ENCODE measurements at places on chromosomes 3 and 15.

- no peak for DNase-seq
Observed at GRCh38 chr3:109018828-109019227, 65.1 kb upstream of the GUCA1C start.

DNA sequence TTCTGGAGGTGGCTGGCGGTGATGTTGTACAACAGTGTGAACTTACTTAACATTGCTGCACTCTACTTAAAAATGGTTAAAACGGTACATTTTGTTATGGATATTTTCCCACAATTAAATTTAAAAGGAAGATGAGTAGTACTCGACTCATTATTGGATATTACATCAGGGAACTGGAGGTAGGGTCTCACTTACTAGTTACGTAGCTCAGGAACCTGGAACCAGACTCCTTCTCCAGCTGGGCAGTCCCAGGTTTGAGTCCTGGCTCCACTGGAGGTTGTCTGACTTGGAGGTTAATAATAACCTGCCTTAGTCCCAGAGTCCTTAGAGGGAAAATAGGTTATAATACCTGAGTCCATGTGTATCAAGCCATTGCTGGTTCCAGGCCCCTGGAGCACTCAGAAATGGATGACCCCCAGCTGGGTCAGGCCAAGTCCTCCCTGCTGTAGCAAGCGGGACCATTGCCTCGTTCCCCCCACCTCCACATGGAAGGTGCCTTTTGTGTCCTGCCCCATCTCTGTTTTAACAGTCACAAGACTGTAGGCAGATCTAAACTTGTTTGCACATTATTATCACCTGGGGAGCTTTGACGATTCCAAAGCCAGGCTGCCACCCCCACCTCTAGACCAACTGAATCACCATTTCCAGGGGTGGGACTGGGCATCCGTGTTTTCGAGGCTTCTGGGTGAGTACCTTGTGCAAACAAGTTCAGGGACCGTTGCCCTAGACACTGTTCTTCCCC lies 126.6 kb downstream of the IGF1R start:
- DNase-seq = no peak

GRCh38 chr3:63874769-63875168 lies 11.1 kb downstream of the ATXN7 start:
- DNase-seq = no peak

GRCh38 chr15:73941044-73941443 lies 14.8 kb downstream of the LOXL1 start:
- no peak for DNase-seq

- DNase-seq = no peak
Observed at GRCh38 chr15:31302778-31303725, 23.6 kb upstream of the KLF13 start.

GRCh38 chr3:108021533-108021932 lies 69.3 kb downstream of the CD47 start:
- DNase-seq = no peak

DNA sequence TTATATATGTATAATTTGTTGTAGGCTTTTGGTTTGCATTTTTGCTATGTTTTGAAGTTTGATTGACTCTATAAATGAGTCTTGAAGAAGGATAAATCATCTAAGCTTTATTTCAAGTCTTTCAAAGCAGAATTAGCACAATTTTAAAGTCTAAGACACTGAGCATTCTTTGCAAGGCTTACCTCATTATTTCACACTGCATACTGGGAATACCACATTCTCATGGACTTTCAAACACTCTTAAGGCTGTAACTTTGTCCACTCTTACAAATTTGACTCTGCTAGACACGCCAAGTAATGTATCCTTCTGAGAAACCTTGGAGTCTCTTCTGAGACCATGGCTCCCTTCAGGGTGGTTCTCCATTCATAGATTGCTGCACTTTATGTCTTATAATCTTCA lies 281.3 kb upstream of the COL8A1 start:
- DNase-seq = no peak

Measured in stimulated activated CD4-positive, alpha-beta T cell treated with anti-CD3 and anti-CD28 coated beads, Interleukin-2, amount 100 ng/mL, for 48 hours (primary cell).